WTC11 (cell line): ENCODE measurements at places on chromosomes 12 and 14. TPM values are rescaled to one million over a fixed set of nuclear protein-coding genes. Genes with fewer than 3 reads are reported as not detected.

Gene TAS2R30
- total RNA-seq: 1.2 to 1.7 TPM (median 1.4 TPM) in 3 replicates

Gene FKBP4
- 245 to 257 TPM (median 249 TPM) in 3 replicates for total RNA-seq

Gene ABHD12B
- total RNA-seq: 145 to 156 TPM (median 146 TPM) in 3 replicates

Gene EID3
- total RNA-seq: 2.0 to 3.2 TPM (median 2.5 TPM) in 3 replicates

Gene P2RX2
- 1.6 to 2.6 TPM (median 2.1 TPM) in 3 replicates for total RNA-seq

Gene SERPINA9
- not detected in 3 replicates for total RNA-seq

DNA sequence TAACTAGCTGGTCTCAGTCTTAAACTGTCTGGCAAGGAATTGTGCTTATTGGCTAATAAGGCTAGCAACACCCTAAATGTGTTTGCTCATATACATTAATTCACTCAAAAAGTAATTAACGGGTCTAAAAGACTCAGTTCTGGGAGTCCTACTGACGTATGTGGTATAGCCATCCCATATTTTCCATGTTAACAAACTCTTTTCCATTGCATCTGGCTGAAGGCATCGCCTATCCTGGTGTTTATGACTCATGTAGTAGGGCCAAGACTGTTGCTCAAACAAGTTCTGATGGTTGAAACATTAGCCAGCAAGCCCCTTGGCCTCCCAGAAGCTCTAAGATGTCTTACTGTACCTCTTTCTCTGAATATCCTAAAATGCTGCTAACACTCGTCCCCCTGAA, 98.5 kb downstream of the PHLDA1 start:
- H3K4me3 ChIP-seq: no peak overlapping the region
- peaks cover 17% of the 10 kb centered on the region for H3K4me1 ChIP-seq
- H3K27me3 ChIP-seq: no peaks in the 10 kb centered on the region
- no peaks in the 10 kb centered on the region for H3K36me3 ChIP-seq
- no peak for DNase-seq

- peaks cover 6% of the 10 kb centered on the region; the same call in 1 of the 2 replicates for H3K27me3 ChIP-seq
- H3K36me3 ChIP-seq: peaks cover 38% of the 10 kb centered on the region
- H3K27ac ChIP-seq: no peak overlapping the region
- H3K4me3 ChIP-seq: no peak overlapping the region
Observed at GRCh38 chr14:105918496-105919262, 392.3 kb downstream of the TMEM121 start.

GRCh38 chr12:90945070-90945649, 9.8 kb downstream of the CCER1 start:
- no peak for DNase-seq
- H3K4me1 ChIP-seq: peaks cover 4% of the 10 kb centered on the region
- no peak overlapping the region for H3K27ac ChIP-seq
- no peaks in the 10 kb centered on the region for H3K27me3 ChIP-seq
- H3K36me3 ChIP-seq: no peaks in the 10 kb centered on the region
- H3K4me3 ChIP-seq: no peak overlapping the region

GRCh38 chr12:56158926-56159461, 835 bp downstream of the MYL6 start:
- no peaks in the 10 kb centered on the region for H3K27me3 ChIP-seq
- H3K36me3 ChIP-seq: peaks cover 56% of the 10 kb centered on the region
- peak overlapping the region; percentile 96 for H3K4me3 ChIP-seq
- peaks cover 49% of the 10 kb centered on the region for H3K4me1 ChIP-seq
- DNase-seq: peak; percentile 72

DNA sequence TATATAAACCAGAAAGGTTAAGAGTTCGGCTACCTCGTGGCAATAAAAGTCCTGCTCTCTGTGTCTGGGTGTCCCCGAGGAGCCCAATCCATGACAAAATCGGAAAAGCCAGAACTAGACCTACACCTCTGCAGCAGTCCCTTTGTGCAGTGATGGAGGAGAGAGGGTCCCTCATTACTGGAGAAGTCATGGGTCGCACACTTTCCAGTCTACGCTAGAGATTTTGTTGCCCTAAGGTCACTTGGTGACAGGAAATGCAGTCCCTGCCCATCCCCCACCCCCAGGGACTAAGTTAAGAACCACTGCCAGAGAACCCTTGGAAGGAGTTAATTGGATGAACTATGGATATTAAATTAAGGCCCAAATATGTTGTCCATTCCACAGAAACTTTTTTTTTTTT, 104.4 kb upstream of the ATF7IP start:
- H3K27ac ChIP-seq: peak overlapping the region; percentile 100
- H3K27me3 ChIP-seq: no peaks in the 10 kb centered on the region; the same call in 1 of the 2 replicates
- peaks cover 62% of the 10 kb centered on the region for H3K4me1 ChIP-seq
- peaks cover 26% of the 10 kb centered on the region for H3K36me3 ChIP-seq
- peak; percentile 26 for DNase-seq

DNA sequence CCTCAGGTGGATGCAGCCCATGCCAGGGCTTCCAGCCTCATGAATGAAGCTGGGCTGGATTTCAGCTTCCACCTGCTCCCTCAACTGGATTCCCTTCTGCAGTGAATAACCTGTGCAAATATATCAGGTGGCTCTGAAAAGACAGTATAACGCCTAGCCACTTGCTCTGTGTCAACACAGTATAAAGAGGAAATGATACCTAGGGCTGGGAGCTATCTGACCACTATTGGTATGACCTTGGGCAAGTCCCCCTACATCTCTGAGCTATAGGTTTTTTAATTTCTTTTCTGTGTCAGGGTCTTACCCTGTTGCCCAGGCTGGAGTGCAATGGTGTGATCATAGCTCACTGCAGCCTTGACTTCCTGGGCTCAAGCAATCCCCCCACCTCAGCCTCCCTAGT, 19.8 kb downstream of the ISM2 start:
- peaks cover 7% of the 10 kb centered on the region; the same call in 1 of the 2 replicates for H3K4me1 ChIP-seq
- H3K27me3 ChIP-seq: no peaks in the 10 kb centered on the region
- no peak for DNase-seq
- H3K4me3 ChIP-seq: no peak overlapping the region
- H3K27ac ChIP-seq: no peak overlapping the region

GRCh38 chr12:122726080-122726558, 4.5 kb downstream of the HCAR1 start:
- H3K36me3 ChIP-seq: no peaks in the 10 kb centered on the region
- no peaks in the 10 kb centered on the region for H3K27me3 ChIP-seq
- no peak overlapping the region for H3K4me3 ChIP-seq
- peaks cover 22% of the 10 kb centered on the region for H3K4me1 ChIP-seq

GRCh38 chr14:104085032-104085888, at the start of gene ASPG:
Gene ASPG (plus strand): TSS chr14:104085700. CDS start chr14:104085771, 71 bp downstream.
- peak; percentile 75 for DNase-seq
- H3K36me3 ChIP-seq: no peaks in the 10 kb centered on the region
- H3K27ac ChIP-seq: no peak within 1 kb of the TSS
- 0 out of 2 replicates have a peak, but pooled peaks cover 4% of the 10 kb centered on the region for H3K4me1 ChIP-seq
- peak within 1 kb of the TSS; percentile 39 for H3K4me3 ChIP-seq
- no peaks in the 10 kb centered on the region for H3K27me3 ChIP-seq

DNA sequence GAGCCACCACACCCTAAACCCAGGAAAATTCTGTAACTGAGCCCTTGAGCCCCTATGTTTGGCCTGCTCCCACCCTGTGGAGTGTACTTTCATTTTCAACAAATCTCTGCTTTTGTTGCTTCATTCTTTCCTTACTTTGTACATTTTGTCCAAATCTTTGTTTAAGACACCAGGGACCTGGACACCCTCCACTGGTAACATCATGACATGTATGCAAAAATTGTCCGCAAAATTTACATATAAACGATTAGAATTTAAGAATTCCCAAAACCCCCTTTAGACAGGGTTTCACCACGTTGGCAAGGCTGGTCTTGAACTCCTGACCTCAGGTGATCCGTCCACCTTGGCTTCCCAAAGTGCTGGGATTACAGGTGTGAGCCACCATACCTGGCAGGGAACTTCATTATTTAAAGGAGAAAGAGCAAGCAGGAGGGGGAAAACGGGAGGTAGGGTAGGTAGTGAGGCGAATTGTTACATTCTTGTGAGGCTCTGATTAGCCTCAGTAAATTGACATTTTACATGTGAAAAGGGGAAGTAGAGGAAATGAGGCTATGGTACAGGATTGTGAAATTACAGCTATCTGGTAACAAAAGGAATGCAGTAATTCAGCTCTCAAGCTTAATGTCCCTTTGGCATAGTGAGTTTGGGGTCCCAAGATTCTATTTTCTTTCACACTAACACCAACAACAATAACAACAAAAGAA, 27.6 kb downstream of the TUBA1A start:
- no peaks in the 10 kb centered on the region for H3K27me3 ChIP-seq
- no peak overlapping the region for H3K4me3 ChIP-seq
- DNase-seq: no peak
- H3K4me1 ChIP-seq: 0 out of 2 replicates have a peak, but pooled peaks cover 7% of the 10 kb centered on the region

DNA sequence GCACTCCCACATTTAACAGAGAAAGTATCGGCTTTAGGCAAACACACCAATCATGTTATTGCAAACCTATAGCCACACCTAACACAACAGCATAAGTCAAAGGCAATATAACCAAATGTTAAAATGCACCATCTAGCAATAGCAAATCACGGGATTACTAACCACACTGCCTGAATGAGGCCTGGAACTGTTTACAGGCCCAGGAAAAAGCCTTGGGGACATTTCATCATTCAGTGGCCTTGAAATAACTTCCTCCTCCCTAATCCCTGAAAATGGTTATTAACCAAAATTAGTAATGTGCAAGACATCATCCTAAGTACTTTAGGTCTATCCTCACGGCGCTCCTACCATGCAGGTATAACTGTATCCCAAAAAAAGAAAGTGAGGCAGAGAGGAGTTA, 2.3 kb downstream of the GALC start:
- H3K36me3 ChIP-seq: no peaks in the 10 kb centered on the region
- H3K4me3 ChIP-seq: no peak overlapping the region
- no peak overlapping the region for H3K27ac ChIP-seq
- H3K27me3 ChIP-seq: no peaks in the 10 kb centered on the region; the same call in 1 of the 2 replicates

DNA sequence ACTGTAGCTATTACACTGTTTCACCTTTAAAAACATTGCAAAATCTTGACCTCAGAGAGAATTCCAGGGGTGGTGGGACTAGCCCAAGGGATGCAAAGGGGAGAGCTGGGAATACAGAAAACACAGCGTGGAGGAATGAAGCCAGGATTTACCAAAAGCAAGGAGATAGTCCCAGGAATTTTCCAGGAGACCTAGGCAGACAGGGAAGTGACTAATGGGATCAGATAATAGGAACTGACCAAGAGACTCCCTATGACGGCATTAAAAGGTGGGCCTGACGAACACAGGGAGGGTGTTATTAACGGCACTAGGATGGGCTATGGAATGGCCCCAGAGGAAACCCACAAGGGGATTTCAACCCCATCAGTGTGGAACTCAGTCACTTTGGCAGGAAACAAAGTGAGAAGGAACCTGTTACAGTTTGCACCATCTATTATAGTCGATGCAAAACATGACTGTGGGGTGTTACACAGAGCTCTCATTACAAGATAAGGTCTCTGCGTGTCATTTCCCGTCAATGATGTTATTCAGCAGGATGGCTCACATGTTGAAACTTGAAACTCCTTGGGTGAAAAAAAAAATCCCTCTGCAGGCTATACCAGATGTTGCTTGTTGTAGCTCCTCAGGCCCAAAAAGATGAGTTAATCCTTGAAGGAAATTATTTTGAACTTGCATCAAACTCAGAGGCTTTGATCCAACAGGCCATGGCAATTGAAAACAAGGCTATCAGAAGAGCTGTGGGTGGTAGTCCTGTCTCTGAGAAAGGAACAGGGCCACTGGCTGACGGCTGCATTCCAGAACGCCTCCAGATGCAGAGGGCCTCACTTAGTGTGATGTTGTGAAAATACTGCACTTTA, 58.7 kb downstream of the DRAM1 start:
- H3K36me3 ChIP-seq: no peaks in the 10 kb centered on the region
- peaks cover 23% of the 10 kb centered on the region for H3K4me1 ChIP-seq
- no peak overlapping the region for H3K4me3 ChIP-seq
- no peaks in the 10 kb centered on the region; the same call in 1 of the 2 replicates for H3K27me3 ChIP-seq

DNA sequence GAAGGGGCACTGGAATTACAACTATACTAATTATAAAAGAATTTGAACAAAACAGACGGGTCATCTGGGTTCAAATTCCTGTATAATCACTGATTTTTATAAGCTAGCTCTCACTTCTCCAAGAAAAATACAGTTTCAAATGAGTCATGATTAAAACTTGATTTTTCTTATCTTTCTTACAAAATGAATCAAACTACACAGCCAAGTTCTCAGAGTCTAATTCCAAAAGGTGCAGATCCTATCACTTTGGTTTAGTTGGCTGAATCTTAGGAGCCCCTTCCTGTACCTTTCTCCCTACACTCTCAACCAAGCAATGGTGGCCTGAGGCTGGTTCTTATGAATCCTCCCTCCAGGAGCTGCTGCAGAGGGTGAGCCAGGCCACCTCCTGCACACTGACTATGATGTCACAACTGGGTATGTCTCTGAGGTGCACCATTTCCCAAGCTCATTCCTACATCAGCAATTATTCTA, 43.8 kb upstream of the BMP4 start:
- H3K27me3 ChIP-seq: 0 out of 2 replicates have a peak, but pooled peaks cover 2% of the 10 kb centered on the region
- peaks cover 22% of the 10 kb centered on the region for H3K4me1 ChIP-seq
- H3K4me3 ChIP-seq: no peak overlapping the region
- no peak for DNase-seq
- H3K27ac ChIP-seq: no peak overlapping the region

DNA sequence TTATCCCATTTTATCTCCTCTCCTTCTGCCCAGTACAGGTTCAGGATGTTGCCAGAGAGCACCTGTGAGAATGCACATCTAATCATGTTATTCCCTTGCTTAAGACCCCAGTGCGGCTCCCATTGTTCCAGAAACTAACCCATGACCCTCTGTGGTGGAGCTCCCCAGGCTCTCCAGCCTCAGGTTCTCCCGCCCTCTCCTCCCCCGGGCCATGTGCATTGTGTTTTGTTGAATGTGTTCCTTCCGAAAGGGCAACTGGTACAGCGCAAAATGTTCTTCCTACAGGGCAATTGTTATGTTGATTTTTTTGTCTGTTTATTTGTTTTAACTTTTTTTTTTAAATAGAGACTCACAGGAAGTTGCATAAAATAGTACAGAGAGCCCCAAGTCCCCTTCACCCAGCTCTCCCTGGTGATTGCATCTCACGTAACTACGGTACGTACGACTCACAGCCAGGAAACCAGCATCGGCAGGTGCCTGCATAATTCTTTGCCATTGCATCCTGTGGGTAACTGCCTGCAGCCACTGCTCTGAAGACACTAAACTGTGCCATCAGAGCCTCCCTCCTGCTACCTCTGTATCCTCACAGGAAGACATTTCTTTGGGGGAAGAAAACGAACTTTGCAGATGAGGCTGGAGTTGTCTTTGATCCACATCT, 31.2 kb downstream of the TMEM132C start:
- no peak overlapping the region for H3K4me3 ChIP-seq
- H3K27me3 ChIP-seq: peaks cover 5% of the 10 kb centered on the region
- no peak for DNase-seq
- H3K36me3 ChIP-seq: peaks cover 84% of the 10 kb centered on the region

- H3K27ac ChIP-seq: peak overlapping the region; percentile 94
- DNase-seq: peak; percentile 44
Observed at GRCh38 chr12:112616469-112617152, 174.9 kb upstream of the RPH3A start.

- no peaks in the 10 kb centered on the region for H3K27me3 ChIP-seq
- H3K27ac ChIP-seq: no peak overlapping the region
- peaks cover 3% of the 10 kb centered on the region; the same call in 1 of the 2 replicates for H3K36me3 ChIP-seq
- DNase-seq: no peak
Observed at GRCh38 chr12:120039711-120040110, 50.7 kb downstream of the BICDL1 start.
